H54 (cell line): ENCODE measurements at places on chromosomes 1 and 21.

DNA sequence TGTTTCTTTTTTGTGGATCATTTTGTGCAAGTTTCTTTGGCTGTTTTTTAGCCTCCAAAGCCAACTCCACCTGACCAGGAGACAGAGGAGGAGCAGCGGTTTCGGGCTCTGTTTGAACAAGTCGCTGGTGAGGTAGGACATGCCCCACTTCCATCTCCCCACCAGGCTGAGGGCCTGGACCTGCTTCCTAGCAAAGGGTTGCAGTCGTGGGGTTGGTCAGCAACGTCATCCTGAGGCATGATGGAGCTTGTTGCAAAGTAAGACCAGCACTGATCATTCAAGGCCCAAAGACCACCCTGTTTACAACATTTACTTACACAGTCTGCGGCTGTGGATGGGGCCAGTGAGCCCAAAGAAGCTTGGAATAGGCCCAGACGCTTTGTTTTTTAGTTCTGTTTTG is 40.3 kb downstream of the CAPN9 start:
- no peak for DNase-seq

DNA sequence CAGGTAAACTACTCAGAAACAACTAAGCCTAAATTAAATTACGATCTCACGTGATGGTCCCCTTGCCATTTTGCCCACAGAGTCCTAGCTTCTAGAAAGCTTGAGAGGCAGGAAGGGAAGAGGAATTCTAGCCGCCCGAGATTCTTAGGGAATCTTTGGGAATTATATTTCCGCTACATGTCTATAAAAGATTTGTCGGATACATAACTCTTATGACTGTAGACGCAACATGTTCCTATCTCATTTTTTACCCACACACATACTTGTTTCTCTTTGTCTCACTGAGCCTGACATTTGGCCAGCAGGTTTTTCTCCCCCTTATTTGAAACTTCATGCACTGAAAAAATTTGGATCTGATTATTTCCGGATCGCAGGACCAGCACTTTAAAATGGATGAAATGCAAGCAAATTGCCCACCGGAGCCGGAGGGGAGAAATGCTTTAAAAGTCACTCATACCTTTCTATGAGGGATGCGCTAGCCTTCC is 5.5 kb downstream of the GLIS1 start:
- no peak for DNase-seq

GRCh38 chr1:244971552-244972216 is 107.3 kb upstream of the HNRNPU start:
- no peak for DNase-seq

- no peak for DNase-seq
These were observed 56.7 kb downstream of the S1PR1 start for GRCh38 chr1:101293461-101294051.

- no peak for DNase-seq
These were observed 151.8 kb upstream of the B3GALT2 start for GRCh38 chr1:193338194-193338593.
